Liver (tissue), 10 donors: ENCODE measurements at places on chromosomes 6 and 20. TPM values are rescaled to one million over a fixed set of nuclear protein-coding genes. Genes with fewer than 3 reads are reported as not detected.

RNF182 gene
- 1.4 TPM for total RNA-seq

NR2E1 gene
- total RNA-seq = not detected

RAET1L gene
- total RNA-seq = not detected

PDSS2 gene
- total RNA-seq = 10.5 TPM

TFAP2D gene
- not detected for total RNA-seq

BPI gene
- total RNA-seq = 10.3 TPM

PHACTR1 gene
- total RNA-seq = 0.92 TPM

ABHD16B gene
- not detected for total RNA-seq

DNA sequence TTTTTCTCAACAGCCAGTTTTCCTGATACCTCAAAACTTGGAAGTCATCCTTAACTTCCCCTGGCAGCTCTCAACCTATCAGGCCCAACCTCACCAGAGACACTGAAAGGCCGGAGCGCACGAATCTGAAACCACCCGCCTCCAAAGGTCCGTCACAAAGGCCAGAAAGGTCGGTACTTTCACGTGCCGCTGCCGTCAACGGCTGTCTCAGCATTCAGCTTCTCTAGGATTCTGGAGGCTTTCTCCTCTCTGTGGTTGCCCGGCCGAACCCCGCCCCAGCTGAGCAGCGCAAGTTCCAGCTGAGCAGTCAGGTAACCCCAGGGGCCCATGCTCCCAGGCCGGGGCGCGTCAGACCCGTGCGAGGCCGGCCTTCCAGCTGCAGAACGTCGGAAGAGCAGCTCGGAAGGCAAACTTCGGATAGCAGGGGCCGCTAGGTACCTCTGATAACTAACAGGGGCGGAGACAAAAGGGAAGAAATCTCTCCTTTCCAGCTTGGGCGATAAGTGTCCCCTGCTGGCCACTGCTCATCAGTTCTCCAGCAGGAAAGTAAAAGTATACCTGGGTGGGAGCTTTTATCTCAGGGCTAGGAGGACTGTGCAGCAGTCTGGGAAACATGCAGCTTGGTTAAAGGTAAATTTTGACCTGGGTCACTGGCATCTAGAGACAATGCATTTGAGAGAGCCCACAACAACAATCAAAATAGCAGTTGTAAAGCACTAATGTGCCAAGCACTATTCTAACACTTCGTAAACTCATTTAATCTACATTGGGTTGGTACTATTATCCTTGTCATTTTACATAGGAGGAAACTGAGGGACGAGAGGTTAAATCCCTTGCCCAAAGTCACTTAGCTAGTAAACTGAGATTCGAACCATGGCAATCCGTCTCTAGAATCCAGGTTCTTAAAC lies 16.1 kb downstream of the ZSCAN12 start:
- DNase-seq = peak; percentile 84

GRCh38 chr20:10719740-10720385 lies 46.1 kb upstream of the JAG1 start:
- DNase-seq = no peak

GRCh38 chr6:127366282-127367022 lies 23.0 kb upstream of the ECHDC1 start:
- DNase-seq = no peak

DNA sequence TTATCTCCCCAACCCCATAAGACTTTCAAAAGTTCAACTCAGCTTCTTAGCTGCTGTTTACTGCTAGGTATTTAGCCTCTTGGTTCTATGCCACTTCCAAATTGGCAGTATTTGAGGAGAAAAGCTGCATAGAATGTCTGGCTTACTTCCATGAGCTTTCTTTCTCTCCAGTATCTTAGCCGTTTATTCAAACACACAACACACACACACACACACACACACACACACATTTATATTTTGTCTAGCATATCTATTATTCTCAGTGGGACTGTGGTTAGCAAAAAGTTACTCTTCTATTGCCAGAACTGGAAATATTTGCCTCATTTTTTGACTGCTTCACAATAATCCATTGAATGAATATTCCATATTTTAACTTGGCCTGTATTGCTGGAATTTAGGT lies 634.2 kb upstream of the IMPG1 start:
- no peak for DNase-seq

- no peak for DNase-seq
Observed at GRCh38 chr6:90547991-90548390, 38.9 kb downstream of the MAP3K7 start.

GRCh38 chr20:37481610-37482009 lies 39.4 kb upstream of the NNAT start:
- DNase-seq = no peak

DNA sequence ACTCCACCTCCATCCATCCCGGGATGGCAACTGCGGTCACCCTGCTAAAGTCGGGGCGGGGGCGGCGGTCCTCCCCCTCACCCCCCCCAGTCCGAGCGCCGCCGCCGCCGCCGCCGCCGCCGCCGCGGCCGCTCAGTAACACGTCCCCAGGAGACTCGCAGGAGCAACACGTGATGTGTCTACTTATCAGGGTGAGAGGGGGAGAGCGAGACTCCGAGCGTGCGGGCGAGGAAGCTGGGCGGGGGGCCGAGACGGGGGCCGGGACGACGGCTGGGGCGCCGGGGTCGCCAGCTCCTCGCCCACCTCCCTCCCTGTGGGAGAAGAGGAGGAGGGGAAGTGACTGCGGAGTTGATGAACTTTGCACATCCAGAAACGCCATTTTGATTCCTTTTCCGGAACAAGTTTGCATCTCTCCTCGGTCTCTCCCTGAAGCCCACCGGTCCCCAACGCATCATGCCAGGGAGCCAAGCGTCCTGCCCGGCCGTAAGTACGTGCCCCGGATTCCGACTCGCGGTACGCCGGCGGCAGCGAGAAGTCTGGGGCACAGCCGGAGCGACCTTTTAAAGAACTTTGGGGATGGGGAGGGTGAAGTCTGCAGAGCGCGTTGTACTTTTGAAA lies at the start of gene RREB1:
Gene RREB1 (plus strand): TSS at position 384 of the 618 bp plus-strand sequence. CDS start 73,951 bp downstream, outside the sequence.
- peak; percentile 70 for DNase-seq

GRCh38 chr6:5744497-5744896 lies 262.2 kb downstream of the NRN1 start:
- DNase-seq = no peak

DNA sequence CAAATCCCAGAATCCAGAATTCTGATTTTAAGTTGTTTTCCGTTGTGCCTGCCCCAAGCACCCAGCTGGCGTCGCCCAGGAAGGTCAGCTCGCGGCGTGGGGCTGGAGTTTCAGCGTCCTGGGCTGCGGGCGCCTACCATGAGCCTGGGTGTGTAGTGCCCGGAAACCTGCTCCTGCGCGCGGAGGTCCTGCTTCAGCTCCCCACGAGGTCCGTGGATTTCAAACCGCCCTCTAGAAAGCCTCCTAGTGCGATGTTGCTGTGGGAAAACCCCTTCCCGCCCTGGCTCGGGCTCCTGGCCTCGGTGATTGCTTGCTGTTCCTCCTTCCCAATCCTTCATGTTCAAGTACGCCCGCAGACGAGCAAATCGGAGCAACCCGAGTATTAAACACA lies 51.3 kb upstream of the NRN1 start:
- DNase-seq = no peak

GRCh38 chr20:38847840-38848239 lies 42.3 kb downstream of the PPP1R16B start:
- no peak for DNase-seq

DNA sequence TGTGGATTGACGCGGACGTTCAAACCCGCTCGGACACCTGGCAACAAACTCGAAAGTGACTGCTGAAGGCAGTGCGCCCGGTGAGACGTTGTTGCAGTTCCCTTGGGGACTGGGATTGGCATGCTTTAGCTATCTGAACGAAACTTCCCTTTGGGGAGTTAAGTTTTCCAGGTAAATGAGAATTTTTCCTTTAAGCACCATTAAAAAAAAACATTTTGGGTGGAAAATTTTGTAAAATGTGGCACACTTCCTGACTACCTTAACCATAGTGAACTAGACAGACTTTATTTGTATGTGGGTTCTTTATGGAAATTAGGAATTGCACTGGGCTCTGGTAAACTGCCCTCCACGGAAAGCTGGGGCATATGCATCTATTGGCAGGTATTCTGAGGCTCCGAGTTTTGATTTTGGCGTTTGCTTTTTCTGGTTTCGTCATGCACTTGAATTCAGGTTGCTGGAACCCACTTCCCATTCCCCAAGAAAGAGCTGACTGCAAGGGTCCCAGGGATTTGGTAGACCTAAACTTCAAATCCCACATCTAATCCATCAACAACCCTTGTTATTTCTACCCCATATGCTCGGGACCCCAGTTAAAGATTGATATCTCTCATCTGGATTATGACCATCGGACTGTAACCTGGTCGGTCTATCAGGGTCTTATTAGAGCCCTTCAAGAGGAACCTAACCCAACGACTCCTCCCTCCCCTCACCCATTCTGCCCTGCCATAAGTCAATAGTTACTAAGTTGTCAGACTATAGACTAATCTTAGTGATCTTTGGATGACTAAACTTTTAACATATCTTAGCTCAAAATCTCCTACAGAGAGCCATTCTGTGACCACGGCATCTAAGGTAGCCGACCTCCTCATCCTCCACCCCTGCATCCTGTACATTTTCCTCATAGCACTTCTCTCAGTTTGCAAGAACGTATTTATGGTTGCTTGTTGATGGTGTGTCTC lies 800 bp upstream of the DYNLT1 start:
- peak; percentile 28 for DNase-seq

DNA sequence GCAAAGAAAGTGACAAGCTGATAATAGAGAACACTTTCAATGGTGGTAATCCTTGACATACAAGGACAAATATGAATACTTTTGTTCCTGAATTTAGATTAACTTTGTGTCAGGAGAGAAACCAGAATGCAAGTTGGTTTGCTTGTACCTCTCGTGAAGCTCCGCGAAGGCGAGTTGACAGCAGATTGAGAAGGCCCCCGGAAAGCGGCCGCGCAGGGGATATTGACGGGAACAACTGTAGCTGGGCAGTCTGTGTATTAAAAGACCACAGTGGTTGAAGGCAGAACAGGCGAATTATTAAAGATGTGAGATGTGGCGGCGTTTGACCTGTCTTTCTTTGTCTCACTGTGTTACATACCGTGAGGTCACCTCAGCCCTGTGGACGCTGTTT lies 175.8 kb upstream of the RALGAPA2 start:
- DNase-seq = no peak

GRCh38 chr6:22361576-22361975 lies 64.7 kb upstream of the PRL start:
- no peak for DNase-seq

- no peak for DNase-seq
Observed at GRCh38 chr6:138765896-138766655, 7.5 kb upstream of the CCDC28A start.

DNA sequence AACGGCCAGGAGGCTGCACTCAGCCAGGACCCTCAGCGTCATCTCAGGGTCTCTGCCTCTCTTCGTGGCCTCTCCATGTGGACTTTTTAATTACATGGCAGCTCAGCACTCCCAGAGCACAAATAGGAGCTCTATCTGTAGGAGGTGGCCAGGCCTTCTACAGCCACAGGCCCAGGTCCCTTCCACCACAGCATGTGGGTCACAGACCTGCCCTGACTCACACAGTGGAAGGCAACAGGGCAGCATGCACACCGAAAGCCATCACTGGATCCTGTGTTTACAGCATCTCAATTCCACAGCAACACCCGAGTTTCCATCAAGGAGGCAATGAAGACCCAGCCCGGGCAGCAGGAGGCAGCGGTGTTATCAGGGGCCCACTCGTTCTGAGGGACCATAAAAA lies 65.8 kb upstream of the CD93 start:
- no peak for DNase-seq

GRCh38 chr20:47691625-47692024 lies 93.7 kb downstream of the SULF2 start:
- DNase-seq = no peak

DNA sequence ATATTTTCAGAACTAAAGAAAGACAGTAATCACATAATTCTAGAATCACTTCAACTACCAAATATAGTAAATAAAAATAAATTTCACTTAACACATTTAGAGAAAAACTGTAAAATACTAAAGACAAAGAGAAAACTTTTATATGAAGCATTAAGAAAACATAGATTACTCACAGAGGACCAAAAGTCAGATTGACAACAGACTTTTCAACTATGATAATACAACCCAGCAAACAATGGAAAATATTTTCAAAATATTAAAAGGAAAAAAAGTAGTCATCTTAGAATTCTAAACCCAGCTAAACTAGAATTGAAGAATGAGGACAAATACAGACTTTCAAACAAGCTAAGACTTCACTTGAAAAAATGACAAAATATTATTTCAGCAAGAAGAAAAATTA lies 164.8 kb upstream of the ARID1B start:
- no peak for DNase-seq

GRCh38 chr20:32569380-32570305 lies 15.5 kb downstream of the NOL4L start:
- DNase-seq = no peak

GRCh38 chr20:54070187-54070987 lies at the start of gene BCAS1:
Gene BCAS1, minus strand, starts transcription at chr20:54070594. Its CDS starts 11,876 bp downstream, at chr20:54058718.
- DNase-seq = peak; percentile 54
